ENCODE measurements at places on chromosomes 3 and 15.

DNA sequence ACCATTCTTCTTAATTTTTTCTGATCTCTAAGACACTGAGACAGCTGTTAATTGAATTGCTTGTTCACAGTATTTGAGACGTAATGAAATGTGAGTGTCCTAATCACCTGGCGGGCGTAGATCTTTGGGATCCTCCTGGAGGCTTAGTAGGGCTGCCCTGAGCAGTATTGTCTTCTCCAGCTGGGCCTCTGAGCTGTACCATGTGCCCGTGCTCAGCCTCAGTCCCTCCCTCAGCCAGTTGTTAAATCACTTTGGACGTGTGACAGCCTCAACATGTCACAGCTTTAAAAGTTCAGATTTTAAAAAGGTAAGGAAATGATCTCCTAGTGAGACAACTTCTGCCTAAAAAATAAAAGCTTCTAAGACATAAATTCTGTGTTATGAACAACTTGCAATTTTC lies 35.5 kb downstream of the IGF1R start:
- DNase-seq: no peak

DNA sequence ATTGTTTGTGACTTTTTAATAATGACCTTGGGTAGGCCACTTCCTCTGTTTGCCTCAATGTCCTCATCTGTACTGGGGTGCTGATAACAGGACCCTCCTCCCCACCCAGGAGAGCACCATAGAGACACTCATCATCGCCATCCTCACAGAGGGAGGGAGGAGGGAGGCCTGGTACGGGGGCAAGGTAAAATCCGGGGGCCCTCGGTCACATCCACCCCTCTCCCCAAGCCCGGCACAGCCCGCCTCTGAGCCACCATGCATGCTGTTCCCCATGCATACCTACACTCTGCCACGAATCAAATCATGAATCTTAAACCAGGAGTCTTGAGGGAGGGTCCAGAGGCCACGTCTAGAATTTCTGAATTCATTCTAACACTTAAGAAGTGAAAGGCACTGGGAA lies 74.9 kb upstream of the IQSEC1 start:
- no peak for DNase-seq

DNA sequence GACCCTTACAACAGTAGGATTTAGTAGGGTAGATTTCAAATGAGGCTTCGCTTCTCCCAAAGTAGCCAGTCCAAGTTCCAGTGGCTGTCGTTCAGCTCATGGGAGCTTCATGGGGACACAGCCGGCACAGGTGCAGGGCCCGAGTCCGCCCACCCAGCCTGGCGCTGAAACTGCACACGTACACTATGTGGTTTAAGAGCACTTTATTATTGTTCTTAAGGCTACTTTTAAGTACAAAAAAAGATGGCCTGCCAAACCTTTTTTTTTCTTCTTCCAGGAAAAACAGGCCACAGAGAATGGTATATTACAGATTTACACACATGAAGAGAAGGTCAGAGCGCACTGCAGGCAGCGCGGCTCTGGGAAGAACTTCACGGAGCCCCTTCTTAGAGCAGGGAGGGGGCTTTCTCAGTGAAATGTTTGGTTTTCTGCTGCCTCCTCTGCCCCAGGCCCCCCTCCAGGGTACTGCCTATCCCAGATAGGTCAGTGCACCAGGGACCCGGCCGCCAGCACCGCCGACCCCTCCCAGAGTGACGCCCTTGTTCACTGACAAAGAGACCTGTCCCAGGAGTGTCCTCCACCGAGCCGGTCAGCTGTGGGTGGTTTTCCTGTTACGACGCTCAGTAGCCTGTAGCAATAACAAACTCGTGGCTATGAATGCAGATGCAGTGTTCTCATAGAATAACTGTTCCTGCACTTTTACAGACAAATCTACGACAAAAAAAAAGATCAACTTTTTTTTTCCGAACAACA lies 87.7 kb downstream of the VGLL4 start:
- no peak for DNase-seq

DNA sequence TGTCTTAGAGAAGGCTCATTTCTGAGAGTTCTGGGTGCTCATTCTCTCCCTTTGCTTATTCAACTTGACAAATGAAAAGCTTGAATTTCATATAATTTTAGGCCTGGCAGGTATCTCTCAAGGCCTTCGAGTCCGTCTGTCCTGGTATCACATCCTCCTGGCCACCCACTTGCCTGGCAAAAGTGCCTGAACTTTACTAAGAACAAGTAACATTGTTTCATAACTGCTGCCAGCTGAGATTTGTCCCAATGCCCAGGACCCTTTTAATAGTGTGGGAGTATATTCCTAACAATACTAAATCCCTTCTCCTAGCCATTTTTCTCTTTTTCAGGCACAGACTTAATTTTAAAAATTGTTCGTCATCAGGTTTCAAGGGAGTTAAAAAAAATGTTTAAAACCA lies 18.1 kb downstream of the LARP6 start:
- DNase-seq: no peak

DNA sequence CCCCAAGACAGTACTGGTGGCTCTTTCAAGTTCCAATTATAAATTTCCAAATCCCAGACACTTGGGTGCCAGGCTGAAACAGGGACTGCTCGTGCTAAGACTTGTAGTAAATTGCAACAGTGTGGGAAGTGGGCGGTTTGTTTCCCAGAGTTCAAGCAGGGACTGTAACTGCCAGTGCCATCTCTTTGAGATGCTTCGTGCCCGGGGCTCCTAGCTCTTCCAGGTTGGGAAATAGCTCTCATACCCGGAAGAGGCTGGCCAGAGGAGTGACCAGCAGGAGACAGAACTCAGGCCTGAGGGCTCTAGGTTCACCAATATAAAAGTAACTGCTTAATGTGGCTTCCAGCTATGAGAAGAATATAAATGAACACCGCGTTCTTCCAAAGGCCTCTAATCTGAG lies 54.0 kb upstream of the NEO1 start:
- DNase-seq: no peak

DNA sequence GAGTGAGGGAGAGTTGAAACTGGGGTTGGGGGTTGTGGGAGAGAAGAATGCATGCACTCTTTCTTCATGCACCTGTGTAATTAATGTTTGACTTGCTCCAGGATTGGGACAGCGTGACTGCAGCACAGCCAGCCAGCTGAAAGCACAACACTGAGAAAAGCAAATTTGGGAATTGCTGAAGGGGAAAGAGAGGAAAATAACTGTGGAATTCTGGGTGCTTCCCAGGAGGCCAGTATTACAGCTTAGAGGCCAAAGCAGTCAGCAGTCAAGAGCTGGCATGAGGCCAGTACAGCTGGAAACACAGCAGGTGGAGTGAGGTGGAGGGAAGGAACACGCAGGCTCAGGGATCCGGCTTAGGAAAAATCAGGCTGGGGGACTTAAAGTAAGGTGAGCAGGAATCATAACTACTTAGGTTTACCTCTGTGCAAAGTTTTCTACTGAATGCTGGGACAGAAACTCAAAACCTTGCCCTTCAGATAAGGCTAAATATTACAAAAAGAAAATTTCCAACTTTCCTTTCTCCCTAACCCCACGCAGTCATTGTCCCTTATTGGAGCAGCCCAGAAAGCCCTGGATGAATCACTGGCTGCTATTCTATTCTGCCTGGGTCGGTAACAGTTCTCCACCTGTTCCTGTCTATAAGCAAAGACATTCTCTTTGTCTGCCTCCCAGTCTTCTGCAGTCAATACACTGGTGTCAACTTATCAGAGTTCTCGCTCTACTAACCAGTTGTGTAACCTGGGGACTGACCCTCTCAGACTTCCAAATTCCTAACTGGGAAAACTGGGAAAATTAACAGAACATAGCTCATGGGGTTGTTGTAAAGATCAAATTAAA lies 167.2 kb downstream of the MAGI1 start:
- no peak for DNase-seq

GRCh38 chr15:31241888-31242522 lies 84.6 kb upstream of the KLF13 start:
- DNase-seq: no peak

DNA sequence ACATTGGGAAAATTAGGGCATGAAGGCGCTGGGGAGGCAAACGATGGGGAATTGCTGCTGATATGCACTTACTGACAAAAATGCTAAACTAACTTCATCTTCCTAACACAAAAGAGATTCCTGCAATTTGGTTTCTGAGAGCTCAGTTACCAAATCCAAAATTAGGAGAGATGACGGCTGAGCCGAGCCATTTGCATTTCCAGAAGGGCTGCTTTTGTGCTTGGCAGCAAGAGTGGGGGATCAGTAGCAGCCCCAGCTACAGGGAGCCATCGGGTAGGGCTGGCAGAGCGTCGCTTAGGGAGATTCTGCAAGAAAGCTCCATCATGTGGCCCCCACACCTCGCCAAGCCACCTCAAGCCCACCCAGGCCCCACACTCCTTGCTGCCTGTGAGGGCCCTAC lies 16.1 kb upstream of the DUSP7 start:
- no peak for DNase-seq

DNA sequence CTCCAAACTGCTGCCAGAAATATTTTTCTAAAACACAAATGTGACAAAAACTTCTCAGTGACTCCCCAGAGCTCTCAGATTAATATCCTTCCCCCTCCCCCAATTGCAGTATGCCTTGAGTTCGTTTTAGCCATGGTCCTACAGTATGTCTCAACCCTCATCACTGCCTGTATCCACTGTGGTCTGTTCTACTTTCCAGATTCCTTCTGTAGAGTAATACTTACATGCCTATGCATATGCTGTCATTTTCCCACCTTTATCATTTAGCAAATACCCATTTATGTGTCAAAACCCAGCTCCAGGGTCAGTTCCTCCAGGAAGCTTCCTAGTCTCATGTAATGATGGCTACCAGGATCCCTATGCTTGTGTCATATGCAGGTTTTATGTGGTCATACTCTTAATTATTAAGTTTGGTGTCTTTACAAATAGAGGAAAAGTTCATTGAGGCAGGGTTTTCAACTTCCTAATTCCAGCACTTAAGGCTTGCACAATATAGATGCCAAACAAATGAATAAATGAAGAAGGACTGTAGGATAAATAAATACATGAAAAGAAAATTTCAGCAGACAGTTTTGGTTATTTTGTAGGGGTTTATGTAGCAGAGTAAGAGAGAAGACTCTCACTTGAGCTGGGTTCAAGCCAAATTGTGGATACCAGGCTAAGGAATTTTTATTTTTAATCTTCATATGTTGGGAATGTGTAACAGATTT lies 170.8 kb downstream of the ALCAM start:
- no peak for DNase-seq

DNA sequence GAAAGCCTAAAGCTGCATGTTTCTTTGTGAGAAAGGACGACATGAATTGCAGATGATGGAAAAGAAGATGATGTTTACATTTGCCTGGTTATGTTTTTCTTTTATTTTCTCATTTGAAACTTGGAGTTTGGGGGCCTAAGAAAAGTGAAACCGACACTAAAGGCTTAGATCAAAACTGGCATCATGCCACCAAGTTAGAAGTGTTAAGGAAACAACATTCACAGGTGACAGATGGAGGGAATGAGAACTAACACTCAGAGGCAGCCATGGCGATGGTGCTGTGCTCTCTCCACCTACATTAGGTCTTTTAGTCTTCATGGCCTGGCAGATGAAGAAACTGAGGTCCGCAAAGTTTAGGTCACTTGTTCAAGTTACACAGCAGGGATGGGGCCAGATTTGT lies 923.6 kb downstream of the TUSC7 start:
- DNase-seq: no peak

GRCh38 chr3:186798239-186798874 lies 7.9 kb downstream of the RFC4 start:
- DNase-seq: no peak

DNA sequence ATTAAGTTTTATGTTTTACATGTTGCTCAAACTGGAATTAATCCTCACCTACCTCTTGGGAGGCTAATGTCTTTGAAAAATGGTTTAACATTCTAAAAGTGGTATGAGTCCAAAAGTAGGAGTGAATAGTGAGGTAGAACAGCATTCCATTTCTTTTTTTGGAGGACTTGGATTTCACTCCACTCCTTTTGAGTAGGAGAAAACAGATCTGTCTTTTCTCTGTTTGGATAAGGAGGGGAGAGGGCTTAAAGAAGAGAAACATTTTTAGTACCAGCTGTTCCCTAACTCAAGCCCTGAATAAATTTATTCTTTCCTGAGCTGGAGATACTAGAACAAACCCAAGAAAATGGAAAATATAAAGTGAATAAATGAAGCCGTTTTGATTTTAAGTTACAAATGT lies 687.9 kb downstream of the MECOM start:
- DNase-seq: no peak

DNA sequence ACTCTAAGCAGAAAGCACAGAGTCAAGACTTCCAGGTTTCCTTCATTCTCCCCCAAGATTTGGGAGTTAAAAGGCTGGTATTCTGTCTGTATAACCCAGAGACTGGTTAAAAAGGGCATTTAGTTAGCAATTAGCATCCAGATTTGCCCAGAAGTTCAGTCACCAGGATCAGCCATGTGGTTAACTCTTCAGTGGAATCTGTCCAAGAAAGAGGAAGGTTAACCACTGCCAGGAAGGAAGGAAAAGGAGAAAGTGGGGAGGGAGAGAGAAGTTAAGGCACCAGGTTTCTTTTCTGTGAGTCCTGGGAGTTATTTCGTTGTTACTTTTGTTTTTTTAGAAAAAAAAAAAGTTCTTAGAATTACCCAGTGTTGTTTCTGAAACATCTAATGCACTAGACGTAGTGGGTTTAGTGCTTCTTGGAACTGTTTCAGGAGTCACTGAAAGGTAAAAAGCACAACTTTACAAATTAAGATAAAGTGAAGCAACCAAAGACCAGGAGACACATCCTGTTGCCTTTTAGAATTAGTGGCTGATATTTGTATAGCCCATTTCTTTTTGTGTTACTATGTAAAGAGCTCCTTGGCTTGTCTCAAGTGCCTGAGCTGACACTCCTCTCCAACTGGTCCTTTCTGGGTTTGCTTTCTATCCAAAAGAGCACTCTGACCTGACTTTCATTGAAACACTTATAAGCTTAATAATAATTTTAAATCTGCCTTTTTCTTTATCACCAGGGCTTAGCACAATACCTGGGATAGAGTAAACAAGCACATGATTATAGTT lies 128.6 kb downstream of the ABI3BP start:
- no peak for DNase-seq

- peak; percentile 43 for DNase-seq
Measured at GRCh38 chr15:32028921-32029320, 1.4 kb upstream of the CHRNA7 start.

DNA sequence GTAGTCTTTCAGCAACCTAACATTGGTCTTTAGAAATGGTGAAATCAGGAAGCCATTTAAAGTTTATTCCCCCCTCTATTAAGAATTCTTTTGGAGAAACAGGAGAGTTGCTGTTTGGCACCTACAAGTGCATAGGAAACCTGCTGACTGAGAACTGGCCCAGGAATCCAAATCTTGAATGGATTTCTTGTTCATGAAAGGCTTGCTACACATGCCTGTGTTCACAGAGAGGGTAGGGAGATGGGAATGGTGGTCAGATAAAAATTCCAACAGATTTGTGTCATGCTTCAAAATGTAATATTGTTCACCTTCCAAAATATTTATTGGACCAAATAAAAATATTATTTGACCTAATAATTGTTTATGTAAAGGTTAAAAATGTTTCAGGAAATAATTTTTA lies 24.2 kb upstream of the ZPLD1 start:
- DNase-seq: no peak

- peak; percentile 62 for DNase-seq
Measured at GRCh38 chr15:84631706-84632272, 22.3 kb downstream of the WDR73 start.

Measured in HAP-1 (cell line).